Fibroblast of skin of back (primary cell): ENCODE measurements at places on chromosomes 3 and 15.

- DNase-seq, result no peak
Observed at GRCh38 chr3:97009427-97010019, 195.1 kb downstream of the EPHA6 start.

DNA sequence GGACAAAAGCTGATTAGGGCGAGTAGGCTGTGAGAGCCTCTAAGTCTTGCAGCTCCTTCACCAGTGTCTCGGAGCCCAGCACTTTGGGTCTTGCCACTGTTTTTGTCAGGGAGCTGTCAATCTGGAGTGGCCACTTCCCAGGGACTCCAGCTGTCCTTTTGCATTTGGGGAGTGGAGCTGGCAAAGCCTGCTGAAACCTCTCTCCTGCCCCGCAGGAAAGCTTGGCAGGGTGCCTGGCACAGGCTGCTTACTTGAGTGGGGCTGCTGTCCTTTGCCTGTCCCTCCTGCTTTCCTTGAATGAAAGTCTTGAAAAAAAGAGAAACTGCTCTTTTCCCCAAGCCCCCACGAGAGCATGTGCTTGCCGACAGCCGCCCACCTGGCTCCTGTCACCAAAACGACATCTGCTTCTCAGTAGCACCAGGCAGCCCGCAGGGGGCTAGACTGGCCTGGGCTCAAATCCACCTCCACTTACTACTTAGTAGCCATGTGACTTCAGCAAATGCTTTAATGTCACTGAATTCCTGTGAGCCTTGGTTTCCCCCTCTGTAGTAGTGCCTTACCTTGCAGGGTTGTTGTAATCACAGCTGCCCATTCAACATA is 13.7 kb downstream of the USP13 start:
- DNase-seq, result peak; percentile 9

- DNase-seq, result peak; percentile 55
Observed at GRCh38 chr3:7309641-7310102, 448.8 kb downstream of the GRM7 start.

DNA sequence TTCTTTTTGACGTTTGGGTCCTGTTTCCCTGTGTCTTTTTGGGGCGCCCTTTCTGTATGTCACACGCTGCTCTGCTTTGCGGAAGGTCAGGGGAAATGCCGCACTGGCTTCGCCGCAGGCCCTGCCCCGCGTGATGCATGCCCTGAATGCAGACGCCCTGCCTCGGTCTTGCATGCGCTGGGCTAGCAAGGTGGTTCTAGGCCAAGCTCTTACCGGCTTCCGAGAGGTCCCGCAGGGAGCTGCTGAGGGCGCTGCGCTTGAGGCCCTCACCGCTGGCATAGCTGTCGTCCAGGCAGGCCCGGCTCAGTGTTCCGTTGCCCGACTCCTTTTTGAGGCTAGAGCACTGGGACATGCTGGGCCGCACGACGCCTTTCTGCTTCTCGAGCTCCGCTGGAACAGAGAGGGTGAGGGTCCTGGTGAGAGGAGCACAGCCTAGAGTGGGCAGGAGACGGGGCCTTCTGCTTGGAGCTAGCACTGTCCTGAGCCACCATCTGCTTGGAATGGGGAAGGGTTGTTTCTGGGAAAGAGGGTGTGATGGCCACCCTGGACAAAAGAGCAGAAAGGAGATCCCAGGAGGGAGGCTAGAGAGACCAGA is 66.9 kb upstream of the RPL32 start:
- DNase-seq, result no peak

DNA sequence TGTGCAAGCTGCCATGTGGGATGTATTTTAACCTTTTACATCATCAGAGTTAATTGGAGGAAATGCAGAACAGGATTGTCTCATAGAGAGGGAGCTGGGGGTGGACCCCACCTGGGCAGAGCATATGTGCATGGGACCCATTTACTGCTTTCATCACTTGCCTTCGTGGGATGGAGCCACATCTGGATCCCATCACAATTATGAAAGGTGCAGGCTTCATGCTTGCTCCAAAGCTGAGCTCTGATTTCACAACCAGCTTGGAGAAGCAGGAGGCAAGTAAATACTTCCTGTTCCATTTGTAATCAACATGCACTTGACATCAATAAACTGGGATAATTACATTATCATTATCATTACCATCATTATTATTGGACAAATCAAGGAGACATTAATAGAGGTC is 161.9 kb downstream of the ALDH1A2 start:
- DNase-seq, result no peak

GRCh38 chr3:119309591-119309990 is 15.4 kb downstream of the ARHGAP31 start:
- peak; percentile 40 for DNase-seq

- DNase-seq, result no peak
Observed at GRCh38 chr3:38140326-38141172, 2.1 kb downstream of the MYD88 start.

DNA sequence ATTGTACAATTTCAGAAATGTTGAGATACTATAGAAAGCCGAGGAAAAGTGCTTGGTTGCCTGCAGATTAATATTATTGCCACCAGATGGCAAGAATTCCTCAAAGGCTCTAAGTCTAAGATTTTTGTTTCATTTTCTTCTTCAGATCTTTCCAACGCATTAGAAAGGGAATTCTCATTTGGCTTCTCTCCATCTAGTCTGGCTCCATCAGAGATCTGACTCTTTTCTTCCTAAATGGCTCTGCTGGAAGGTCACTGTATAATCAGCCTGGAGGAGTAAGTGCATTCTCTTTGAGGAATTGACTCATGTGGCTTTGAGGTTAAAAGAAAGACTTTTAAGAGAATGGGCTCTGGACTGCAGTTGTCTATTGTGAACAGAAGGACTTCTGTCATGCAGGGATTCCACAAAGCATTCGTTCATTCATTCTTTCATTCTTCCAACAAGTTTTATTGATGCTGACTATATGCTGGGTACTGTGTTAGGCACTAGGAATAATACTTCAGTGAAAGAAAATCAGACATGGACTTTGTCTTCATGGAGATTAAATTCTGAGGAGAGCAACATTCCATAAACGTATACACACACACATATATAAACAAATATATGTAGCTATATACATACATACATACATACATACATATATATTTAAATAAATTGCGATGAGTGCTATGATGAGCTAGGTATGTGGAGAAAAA is 55.3 kb downstream of the SLC28A2 start:
- peak; percentile 44 for DNase-seq

- no peak for DNase-seq
Observed at GRCh38 chr3:14245822-14246221, 67.2 kb downstream of the LSM3 start.

DNA sequence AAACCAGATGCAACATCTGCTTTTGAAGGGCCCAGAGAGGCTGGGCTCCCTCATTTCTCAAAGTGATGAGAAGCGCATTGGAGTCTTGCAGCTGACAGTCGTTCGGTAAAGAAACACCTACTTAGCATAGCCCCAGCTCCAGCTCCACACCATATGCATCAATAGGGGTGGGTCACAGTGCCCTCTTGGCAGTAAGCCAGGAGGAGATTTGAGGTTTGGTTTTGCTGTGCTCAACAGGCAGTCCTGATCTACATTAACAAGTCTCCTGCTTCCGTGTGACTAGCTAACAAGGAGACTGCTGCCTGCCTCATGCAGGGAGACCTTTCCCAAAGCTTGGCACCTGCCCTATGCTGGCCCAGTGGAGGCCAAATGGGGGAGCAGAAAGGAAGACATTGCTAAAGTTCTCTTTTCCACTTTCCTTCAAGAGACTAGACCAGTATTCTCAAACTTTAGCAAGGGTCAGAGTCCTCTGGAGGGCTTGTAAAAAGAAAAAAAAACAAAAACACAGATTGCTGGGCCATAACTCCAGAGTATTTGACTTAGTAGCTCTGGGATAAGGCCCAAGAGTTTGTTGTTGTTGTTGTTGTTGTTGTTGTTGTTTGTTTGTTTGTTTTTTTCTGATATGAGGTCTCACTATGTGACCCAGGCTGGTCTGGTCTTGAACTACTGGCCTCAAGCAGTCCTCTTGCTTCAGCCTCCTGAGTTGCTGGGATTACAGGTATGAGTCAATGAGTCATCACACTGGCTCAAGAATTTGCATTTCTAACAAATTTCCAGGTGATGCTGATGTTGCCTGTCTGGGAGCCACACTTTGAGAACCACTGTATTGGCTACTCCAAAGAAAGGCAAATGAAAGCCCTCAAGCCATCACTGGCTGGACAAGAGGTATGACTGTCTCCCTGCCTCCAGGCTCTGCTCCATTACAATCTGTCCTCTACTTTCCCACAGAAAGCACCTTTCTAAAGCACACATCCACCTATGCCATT is 294.9 kb downstream of the RORA start:
- DNase-seq, result peak; percentile 25

DNA sequence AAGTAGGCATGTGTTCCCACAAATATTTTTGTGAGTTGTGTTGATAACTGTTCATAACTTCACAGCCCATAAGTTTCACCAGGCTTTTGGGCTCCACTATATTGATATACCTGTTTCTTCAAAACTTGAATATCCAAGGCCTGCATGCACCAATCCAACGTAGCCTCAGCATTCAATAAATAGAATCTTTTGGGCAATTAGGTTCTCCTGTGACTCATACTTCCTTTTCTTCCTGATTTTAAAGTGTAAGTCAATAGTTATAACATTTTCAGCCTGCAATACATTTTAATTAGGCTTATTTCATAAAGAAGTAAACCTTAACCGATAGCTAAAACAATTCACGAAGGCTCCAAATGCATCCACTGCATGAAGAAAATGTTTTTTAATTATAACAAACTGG is 97.8 kb upstream of the SPRED1 start:
- no peak for DNase-seq

DNA sequence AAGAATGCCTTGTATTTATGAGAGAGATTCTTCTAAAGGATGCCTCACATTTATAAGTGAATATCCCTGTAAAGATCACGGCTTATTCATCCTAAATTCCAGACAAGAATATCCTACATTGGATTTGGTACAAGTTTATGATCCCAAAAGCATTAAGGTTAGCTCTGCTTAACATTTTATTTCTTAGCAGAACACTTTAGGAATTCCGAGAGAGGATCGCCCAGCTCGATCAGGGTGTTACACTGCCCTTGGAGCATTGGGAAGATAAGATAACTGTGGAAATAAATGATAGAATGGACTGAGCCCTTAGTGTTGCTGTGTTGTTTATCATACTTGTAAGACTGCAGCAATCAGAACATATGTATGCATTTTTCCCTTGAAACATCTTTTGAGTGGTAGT is 223.0 kb upstream of the CDIN1 start:
- peak; percentile 34 for DNase-seq

GRCh38 chr3:106172780-106173179 is 304.0 kb upstream of the CBLB start:
- no peak for DNase-seq

GRCh38 chr3:144317961-144318360 is 346.3 kb downstream of the DIPK2A start:
- DNase-seq, result no peak

- no peak for DNase-seq
Observed at GRCh38 chr3:24211381-24211780, 266.3 kb downstream of the NR1D2 start.

GRCh38 chr15:68010361-68011153 is 43.6 kb upstream of the PIAS1 start:
- no peak for DNase-seq

- DNase-seq, result no peak
Observed at GRCh38 chr3:56762718-56763117, 39.0 kb downstream of the ARHGEF3 start.

GRCh38 chr3:42182555-42182954 is 83.4 kb downstream of the CCK start:
- DNase-seq, result peak; percentile 47

DNA sequence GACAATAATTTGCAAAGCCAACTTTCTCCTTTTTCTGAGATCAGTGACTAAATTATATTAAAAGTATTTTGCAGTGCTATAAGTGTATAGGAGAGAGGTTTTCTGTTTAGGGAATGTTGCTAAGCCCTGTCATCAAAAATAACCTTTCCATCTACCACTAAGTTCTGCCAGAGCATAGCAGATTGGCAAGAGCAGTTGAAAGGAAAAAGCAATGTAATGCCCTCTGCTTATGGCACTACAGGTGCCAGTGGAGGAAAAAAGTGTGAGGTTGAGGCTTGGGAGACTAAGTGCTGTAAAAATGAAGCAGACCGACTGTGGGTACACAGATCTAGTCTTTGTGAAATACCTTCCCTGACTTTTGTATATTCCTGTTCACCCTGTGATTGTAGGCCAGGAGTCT is 11.5 kb downstream of the FILIP1L start:
- no peak for DNase-seq

- DNase-seq, result no peak
Observed at GRCh38 chr3:162718697-162719096, 1222.1 kb downstream of the OTOL1 start.

DNA sequence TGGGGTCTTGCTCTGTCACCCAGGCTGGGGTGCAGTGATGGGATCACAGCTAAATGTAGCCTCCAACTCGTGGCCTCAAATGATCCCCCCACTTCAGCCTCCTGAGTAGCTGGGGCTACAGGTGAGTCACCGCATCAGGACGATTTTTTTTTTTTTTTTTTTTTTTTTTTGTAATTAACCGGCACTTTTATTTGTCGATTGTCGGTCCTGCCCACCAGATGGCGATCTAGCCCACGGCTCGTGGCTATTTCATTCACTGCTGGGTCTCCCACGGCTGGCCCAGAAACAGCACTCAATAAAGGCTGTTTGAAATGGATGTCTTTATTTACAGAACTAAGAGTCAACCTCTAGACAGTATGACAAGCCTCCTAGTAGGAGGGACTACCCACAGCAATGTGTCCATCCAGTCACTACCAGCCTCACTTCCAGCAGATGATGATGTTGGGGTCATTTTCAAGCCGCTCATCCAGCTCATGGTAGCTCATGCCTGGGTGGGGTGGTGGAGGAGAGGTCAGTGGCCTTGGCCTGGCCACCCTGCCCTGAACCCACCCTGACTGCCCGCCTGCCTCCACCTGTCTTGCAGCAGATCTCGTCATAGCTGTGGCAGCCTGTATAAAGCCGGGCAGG is 1.8 kb upstream of the ZMYND10 start:
- DNase-seq, result peak; percentile 76

GRCh38 chr3:4645468-4645867 is 152.3 kb downstream of the ITPR1 start:
- DNase-seq, result no peak

DNA sequence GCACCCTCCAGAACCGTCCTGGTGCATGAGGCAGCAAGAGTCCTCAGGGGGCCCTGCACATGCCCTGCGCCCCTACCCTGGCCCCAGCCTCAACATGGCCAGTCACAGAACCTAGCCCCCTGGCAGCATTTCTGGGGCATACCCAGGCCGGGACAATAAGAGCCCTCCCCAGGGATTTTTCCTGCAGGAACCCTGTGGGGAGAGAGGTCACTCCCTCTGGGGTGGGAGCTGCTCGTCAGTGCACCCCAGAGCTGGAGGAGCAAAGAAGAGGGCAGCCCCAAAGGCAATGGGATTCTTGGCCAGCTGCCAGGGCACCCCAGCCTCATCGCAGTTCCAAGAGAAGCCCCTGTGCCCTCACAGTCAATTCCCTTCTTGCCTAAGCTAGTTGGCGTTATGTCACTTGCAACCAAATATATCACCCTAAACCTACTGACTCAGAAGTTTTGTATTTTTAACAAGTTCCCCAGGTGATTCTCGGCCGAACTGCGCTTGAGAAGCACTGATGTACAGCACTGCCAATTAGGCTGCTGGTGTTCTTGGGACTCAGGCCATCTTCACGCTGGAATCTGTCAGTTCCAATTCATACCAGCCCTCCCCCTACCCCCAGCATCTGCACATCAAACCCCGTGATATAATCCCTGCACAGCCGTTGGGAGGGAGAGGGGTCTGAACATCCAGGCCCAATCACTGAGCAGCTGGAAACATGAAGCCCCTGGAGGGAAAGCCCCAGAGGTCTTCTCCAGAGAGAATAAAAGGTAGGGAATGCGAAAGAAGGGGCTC is 87.5 kb upstream of the PRR20G start:
- DNase-seq, result no peak
